K562 (cell line): ENCODE measurements at places on chromosomes 11 and 22.
A peak's percentile ranks its signal among the peaks of the same experiment; 100 is the strongest.

GRCh38 chr11:74615311-74615710 is 22.9 kb downstream of the POLD3 start:
- DNase-seq = no peak

DNA sequence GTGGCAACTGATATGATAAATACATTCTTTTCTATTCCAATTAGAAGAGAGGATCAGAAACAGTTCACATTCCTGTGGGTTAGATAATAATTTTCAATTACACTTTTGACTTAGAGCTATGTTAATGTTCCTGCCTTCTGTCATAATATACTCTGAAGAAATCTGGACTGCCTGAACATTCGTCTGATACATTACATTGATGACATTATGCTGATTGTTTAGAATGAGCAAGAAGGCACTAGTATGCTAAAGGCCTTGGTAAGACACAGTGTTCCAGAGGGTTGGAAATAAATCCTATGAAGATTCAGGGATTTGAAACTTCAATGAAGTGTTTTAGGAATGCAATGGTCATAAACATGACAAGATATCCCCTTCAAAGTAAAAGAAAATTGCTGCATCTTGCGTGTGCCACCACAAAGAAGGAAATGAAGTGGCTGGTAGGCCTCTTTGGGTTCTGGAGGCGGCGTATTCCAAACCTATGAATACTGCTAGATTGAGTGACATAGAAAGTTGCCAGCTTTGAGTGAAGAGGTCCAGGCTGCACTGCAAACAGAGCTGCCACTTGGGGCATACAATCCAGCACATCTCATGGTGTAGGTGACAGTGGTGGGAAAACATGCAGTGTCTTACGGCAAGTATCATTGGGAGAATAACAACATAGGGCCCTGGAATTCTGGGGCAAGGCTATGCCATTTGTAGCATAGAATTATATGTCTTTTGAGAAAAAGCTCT is 21.2 kb upstream of the PDE3B start:
- no peak for DNase-seq

DNA sequence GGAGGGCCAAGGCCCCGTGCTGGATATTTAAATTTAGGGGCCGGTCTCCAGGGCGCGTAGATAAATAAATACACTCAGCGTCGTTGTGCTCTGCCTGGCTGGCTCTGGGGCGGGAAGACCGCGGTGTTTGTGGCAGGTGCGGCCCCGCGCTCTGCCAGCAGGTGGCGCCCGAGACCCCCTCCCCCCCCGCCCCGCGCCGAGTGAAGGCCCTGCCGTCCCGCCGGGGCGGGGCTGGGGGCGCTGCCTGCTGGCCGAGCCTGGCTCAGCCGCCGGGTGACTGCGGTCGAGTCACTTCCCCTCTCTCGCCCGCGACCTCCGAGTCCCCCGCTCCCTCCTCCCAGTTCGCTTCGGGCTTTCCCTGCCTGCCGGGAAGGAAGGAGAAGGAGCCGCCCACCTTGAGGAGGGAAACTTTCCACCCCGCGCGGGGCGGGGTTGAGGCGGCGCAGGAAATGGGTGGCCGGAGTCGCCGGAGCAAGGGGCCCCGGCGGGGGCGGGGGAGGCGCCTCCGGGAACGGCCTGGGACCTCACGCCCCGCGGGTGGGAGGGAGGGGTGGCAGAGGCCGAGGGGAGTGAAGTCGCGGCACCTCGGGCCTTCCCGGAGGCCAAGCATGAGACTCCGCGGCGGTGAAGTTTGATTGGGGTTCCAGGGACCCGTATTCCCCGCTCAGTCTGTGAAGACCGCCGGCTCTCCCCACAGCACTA is 1.6 kb upstream of the EHBP1L1 start:
- DNase-seq = peak; percentile 86

- DNase-seq = no peak
Measured at GRCh38 chr11:28038775-28039174, 69.2 kb downstream of the KIF18A start.

DNA sequence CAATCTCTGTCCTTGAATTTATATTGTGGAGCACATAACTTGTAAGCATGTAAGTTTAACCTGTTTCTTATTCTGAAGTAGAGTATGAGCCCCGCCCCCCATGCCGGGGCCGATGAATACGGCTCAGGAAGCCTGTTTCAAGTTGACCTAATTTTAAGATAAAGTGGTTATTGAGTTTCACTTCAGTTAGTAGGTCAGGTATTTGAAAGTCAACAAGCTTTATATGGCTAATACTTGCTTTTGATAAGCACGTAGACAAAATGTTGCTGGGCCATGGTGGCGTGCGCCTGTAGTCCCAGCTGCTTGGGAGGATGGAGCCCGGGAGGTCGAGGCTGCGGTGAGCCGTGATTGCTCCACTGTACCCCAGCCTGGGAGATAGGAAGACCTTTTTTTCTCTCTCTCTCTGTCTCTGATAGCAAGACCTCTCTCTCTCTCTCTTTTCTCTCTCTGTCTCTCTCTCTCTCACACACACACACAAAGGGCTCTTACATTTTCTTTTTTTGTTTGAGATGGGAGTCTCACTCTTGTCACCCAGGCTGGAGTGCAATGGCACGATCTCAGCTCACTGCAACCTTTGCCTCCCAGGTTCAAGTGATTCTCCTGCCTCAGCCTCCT is 14.4 kb downstream of the YWHAH start:
- DNase-seq = no peak

GRCh38 chr11:19651653-19652052 is 61.0 kb upstream of the NAV2 start:
- DNase-seq = no peak
